ENCODE measurements at places on chromosomes 1 and 21. TPM values are rescaled to one million over a fixed set of nuclear protein-coding genes. Genes with fewer than 3 reads are reported as not detected.
A peak's percentile ranks its signal among the peaks of the same experiment; 100 is the strongest.

GRCh38 chr21:41008351-41008750, 159.6 kb upstream of the BACE2 start:
- DNase-seq, result no peak

DNA sequence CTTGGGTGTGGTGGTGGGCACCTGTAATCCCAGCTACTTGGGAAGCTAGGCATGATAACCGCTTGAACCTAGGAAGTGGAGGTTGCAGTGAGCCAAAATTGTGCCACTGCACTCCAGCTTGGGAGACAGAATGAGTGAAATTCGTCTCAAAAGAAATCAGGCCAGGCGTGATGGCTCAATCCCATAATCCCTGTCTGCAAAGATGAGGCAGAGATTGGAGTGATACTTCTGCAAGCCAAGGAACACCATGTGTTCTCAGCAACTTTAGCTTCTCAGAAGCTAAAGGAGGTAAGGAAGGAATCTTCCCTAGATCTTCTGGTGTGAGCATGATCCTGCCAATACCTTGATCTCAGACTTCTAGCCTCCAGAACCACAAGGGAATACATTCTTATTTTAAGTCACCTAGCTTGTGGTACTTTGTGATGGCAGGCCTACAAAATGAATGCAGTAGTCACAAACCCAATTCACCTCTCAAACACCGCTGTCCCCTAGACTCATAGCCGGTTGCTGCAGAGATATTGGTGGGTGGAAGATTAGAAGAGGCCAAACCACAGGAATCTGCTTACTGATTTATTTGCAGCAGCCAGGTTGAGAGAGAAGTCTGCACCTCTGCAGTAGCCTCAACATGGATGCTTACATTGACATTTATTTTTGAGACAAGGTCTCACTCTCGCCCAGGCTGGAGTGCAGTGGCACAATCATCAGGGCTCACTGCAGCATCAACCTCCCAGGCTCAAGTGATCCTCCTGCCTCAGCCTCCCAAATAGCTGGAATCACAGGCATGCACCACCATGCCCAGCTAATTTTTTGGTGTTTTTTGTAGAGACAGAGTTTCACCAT, 18.6 kb downstream of the L1TD1 start:
- peak; percentile 22 for DNase-seq

FABP3 gene
- total RNA-seq, result 26.3 TPM

DNA sequence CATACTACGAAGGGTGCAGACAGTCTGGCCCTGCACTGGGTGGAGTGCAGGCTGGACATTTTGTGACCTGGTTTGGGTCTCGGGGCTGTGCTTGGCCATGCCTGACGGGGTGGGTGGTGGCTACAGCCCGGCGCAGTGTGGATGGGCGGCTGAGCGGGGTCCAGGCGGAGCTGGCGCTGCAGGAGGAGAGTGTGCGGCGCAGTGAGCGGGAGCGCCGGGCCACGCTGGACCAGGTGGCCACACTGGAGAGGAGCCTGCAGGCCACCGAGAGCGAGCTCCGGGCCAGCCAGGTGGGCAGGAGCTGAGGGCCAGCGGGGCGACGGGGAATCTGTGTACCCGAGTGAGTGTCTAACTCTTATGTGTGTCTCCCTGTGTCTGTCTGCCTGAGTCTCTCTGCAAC, 14.1 kb downstream of the MFAP2 start:
- no peak for DNase-seq

GUCA2A gene
- total RNA-seq, result 2.2 TPM

NCAM2 gene
- 5.3 TPM for total RNA-seq

- no peak for DNase-seq
Measured at GRCh38 chr21:34020005-34020847, 53.2 kb upstream of the MRPS6 start.

GRCh38 chr1:229360420-229360819, 17.6 kb upstream of the CCSAP start:
- no peak for DNase-seq

DNA sequence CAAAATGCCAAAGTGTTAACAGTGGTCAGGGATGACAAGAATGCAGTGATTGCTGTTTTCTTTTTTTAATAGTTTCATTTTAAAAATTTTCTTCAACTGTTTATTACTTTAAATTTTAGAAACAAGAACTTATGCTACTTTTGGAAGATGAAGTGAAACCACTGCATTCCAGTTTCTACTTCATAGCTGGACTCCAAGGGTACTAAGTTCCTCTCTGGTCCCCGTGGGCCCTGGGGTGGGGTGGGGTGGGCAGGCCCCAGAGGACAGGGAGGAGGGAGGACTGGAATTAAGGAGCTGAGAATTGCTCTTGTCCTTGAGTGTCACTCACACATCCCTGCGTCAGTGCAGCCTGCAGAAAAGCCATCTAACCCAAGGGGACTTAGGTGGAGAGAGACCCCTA, 97.3 kb downstream of the RAVER2 start:
- no peak for DNase-seq

- DNase-seq, result no peak
Measured at GRCh38 chr1:2629627-2630497, 3.0 kb downstream of the MMEL1 start.

- no peak for DNase-seq
Measured at GRCh38 chr1:77499466-77499865, 183.0 kb downstream of the ZZZ3 start.

RGS16 gene
- total RNA-seq, result 2.8 TPM

KRTAP26-1 gene
- not detected for total RNA-seq

- DNase-seq, result no peak
Measured at GRCh38 chr21:18588001-18588662, 184.5 kb upstream of the TMPRSS15 start.

OTUD3 gene
- 8.9 TPM for total RNA-seq

C1orf185 gene
- total RNA-seq, result not detected

DNA sequence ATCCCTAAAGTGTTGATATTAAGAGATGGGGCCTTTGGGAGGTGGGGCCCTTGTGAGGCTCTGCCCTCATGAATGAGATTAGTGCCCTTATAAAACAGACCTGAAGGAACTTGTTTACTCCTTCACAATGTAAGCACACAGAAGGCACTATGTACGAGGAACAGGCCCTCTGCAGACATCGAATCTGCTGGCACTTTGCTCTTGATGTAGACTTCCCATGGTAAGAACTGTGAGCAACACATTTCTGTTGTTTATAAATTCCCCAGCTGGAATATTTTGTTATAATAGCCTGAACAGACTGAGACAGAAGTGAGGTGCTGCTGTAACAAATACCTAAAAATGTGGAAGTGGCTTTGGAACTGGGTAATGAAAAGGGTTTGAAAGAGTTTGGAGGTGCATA, 193.2 kb downstream of the TGFB2 start:
- no peak for DNase-seq

GRCh38 chr1:87958201-87958600, 629.5 kb downstream of the LMO4 start:
- no peak for DNase-seq

All from sigmoid colon (tissue), 7 donors.